ENCODE measurements at places on chromosomes 7 and 10.
A peak's percentile ranks its signal among the peaks of the same experiment; 100 is the strongest.

- DNase-seq = no peak
Observed at GRCh38 chr10:13916384-13916947, 329.7 kb downstream of the PRPF18 start.

DNA sequence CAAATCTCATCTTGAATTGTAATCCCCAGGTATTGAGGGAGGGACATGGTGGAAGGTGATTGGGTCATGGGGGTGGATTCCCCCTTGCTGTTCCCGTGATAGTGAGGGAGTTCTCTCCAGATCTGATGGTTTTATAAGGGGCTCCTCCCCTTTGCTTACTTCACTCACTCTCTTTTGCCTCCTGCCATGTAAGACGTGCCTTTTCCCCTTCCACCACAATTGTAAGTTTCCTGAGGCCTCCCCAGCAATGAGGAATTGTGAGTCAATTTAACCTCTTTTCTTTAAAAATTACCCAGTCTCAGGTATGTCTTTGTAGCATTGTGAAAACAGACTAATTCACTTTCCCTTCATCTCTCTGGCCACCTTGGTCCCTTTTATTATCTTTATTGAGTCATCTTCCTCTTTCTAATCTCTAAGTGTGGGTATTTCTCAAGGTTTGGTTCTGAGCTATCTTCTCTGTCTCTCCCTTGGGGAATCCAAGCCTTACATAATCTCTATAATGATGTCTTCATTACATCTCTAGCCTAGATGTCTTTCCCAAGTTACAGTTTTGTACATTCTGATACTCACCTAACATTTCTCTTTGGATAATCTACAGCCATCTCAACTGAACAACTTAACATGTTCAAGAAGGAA is 99.1 kb upstream of the JCAD start:
- no peak for DNase-seq

- DNase-seq = no peak
Observed at GRCh38 chr10:121064491-121064890, 213.3 kb downstream of the WDR11 start.

- DNase-seq = no peak
Observed at GRCh38 chr10:133336118-133336576, 549 bp downstream of the CALY start.

DNA sequence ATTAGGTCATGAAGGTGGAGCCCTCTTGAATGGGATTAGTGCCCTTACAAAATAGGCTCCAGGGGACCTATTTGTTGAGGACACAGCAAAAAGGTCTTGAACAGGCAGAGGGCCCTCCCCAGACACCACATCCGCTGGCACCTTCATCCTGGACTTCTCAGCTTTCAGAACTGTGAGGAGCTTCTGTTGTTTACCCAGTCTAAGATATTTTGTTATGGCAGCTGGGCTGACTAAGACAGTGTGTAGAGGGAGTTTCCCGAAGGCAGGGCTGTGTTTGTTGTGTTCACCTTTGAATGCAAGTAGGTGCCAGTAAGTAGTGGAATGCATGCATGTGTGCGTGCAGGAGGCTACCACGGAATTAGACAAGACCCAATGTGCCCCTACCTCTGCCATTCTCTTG is 106.7 kb downstream of the PTPRE start:
- DNase-seq = no peak

DNA sequence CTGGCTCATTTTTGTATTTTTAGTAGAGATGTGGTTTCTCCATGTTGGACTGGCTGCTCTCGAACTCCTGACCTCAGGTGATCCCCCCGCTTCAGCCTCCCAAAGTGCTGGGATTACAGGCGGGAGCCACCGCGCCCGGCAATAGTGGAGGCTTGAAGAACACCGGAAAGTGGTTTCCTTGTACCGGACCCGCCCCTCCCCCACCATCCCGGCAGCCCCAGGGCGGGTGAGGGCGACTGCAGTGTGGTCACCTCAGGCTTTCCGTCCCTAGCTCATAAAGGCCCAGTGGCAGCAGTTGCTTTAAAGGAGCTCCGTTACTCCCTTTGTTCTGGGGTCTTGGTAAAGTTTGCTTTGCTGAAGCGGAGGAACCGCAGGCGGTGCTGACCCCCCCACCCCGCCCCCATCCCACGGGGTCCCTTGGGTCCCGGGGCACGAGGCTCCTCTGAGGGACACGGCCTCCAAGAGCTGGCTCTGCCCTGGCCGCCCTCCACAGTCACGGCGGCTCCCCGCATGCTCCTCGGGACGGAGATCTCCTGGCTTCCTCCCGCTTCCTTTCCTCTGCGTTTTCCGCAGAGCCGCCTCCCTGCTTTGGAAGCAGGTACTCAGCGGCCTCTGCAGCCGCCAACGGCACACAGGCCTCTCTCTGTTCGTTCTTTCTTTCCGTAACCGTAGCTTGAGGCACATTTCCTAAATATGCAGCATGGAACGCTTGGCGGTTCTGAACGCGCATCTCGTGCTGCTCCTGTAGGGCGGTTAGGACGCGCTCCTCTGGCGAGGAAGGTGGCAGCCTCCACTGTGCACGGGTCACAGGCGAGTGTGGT is 77.3 kb downstream of the DNAJB6 start:
- no peak for DNase-seq

GRCh38 chr7:115851291-115851690 is 179.3 kb downstream of the TFEC start:
- peak; percentile 80 for DNase-seq

- no peak for DNase-seq
Observed at GRCh38 chr10:35644050-35644950, 2.2 kb upstream of the FZD8 start.

DNA sequence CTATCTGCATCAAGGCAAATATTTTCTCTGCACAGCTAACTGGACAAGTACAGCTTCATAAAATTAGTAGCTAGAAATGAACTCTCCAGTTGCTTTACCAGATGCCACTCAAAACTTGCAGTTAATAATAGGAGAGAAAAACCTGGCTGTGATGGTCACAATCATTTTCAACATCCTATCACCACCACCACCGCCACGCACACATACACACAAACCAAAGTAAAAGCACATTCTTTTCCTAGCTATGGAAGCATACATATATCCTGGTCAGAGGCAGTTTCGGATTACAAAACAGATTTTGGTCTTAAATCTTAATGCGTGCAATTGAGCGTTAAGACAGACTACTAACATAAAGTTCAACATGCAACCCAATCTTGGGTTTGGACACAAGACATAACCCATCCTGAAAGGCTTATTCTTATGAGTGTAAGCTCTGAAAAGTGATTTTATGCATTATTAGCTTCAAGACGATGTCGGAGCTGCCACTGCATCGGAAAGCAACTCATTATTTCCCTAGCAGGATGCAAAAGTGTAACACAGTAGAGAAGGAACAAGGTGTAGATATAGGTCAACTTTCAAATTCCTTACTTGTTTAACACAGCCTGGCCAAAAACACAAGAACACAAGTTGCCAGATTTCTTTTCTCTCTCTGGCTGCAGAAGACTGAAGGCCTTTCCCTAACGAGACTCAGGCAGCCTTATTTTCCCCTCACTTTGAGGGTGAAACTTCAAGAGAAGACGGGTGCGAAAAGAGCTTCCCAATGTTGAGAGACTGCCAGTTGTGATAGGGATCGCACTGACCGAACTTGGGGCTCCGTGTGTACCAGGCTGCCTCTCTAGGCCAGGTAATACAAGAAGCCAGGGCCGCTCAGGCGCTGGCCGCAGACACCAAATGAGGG is 1.2 kb downstream of the CACUL1 start:
- DNase-seq = no peak

Data from NCI-H2081 (cell line).